ENCODE measurements at places on chromosomes 5 and 9. TPM values are rescaled to one million over a fixed set of nuclear protein-coding genes. Genes with fewer than 3 reads are reported as not detected.

NTNG2 gene
- 0.23 TPM for polyA plus RNA-seq

BHMT2 gene
- polyA plus RNA-seq = 30.3 TPM

GRCh38 chr5:78824831-78825281, 160.3 kb downstream of the ARSB start:
- no peak for DNase-seq

DNA sequence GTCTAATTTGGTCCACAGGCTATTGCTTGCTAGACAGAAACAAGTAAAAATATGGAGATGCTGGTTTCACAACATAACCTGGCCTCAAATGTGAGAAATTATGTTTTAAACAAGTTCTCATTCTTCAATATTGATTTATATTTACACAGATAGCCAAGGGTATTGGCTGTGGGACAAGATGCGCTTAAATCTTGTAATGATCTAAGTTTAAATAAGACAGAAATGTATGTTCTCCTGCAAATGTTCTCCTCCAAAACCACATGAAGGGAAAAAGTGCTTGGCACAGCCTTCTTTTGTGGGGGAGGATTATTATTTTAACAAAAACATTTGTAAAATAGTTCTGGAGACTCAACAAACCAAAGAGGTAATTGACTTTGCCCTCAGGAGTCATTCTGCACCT, 356.0 kb downstream of the DMAC1 start:
- no peak for DNase-seq

- no peak for DNase-seq
Observed at GRCh38 chr5:132416306-132417009, 46.9 kb downstream of the SLC22A5 start.

GRCh38 chr5:113266227-113266912, 168.4 kb downstream of the TSSK1B start:
- DNase-seq = no peak

DNA sequence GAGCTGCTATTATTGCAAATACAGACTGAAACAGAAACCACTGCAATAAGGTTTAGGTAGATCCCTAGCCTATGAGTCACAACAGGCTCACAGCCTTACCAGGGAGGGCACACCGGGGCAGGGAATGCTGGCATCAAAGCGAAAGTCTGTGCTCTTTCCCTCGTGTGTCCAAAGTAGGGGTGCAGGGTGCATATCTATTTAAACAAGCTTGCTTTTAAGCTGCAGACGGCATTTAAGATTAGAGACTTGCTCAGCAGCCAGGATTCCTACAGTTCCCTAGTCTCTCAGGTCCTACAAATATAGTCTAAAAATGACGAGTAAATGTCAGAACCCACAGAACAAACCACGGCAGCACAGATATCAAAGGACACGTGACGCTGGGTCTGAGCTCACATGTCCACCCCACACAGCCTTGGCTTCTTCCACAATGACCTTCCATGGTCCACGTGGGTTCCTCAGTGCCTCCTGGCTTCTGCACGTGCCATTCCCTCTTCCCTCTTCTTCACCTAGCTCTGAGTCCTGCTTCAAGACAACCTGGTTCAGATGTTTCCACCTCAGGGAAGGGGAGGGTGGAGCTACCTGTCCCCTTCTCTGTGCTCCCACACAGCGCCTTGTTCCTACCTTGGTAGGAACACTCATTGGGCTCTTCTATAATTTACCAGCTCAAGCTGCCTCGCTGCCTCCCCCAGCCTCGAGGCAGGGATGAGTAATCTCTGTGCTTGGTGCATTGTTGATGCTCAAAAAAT, 193.2 kb downstream of the MAPKAP1 start:
- no peak for DNase-seq

DNA sequence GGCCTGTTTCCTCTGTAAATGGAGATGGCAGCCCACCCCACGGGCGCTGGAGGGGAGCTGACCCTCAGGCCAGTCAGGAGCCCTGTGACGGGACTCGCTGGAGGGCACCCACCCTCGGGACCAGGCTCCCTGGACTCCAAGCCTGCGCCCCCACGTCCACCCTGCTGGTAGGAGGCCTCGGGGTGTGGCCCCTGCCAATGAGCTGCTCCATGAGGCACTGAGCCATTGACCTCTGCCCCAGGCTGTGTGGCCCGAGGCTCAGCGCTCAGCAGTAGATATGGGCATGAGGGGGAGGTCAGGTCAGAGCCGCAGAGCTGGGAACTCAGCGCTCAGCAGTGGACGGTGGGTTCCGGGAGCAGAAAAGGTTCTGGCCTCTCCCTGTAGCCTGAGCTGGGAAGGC, 52.3 kb upstream of the EGFL7 start:
- DNase-seq = no peak

- DNase-seq = no peak
Observed at GRCh38 chr9:107805201-107805600, 315.6 kb upstream of the KLF4 start.

DNA sequence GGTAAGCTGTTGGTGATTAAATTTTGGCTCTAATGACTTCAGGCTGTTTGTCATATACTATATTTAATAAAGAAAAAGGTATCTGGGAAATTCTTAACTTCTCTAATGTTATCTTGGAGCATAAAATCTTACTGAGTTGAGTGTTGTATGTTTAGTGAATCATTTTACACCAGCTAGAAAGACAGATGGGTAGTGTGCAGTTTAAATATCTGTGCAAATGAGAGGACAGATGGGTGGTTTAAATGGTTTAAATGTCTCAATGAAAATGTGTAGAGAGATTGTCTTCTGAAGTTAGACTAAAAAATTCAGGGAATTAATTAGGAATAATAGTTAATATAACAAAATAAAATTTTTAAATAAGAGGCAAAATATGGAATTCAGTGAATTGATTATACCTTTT, 114.5 kb downstream of the FER start:
- DNase-seq = no peak

- no peak for DNase-seq
Observed at GRCh38 chr9:119998614-119999013, 581.4 kb downstream of the CDK5RAP2 start.

GRCh38 chr9:3371842-3372241, 154.0 kb downstream of the RFX3 start:
- no peak for DNase-seq

- no peak for DNase-seq
Observed at GRCh38 chr9:70061776-70062175, 18.1 kb downstream of the MAMDC2 start.

- DNase-seq = no peak
Observed at GRCh38 chr5:150514708-150515211, 6.8 kb downstream of the NDST1 start.
